Activated CD4-positive, alpha-beta T cell treated with anti-CD3 and anti-CD28 coated beads for 24 hours (primary cell): ENCODE measurements at places on chromosomes 1 and 21.

GRCh38 chr1:150268340-150268704 is 494 bp downstream of the APH1A start:
- DNase-seq: no peak

- peak; percentile 69 for DNase-seq
These were observed 2.8 kb downstream of the S100A6 start for GRCh38 chr1:153532769-153533599.

DNA sequence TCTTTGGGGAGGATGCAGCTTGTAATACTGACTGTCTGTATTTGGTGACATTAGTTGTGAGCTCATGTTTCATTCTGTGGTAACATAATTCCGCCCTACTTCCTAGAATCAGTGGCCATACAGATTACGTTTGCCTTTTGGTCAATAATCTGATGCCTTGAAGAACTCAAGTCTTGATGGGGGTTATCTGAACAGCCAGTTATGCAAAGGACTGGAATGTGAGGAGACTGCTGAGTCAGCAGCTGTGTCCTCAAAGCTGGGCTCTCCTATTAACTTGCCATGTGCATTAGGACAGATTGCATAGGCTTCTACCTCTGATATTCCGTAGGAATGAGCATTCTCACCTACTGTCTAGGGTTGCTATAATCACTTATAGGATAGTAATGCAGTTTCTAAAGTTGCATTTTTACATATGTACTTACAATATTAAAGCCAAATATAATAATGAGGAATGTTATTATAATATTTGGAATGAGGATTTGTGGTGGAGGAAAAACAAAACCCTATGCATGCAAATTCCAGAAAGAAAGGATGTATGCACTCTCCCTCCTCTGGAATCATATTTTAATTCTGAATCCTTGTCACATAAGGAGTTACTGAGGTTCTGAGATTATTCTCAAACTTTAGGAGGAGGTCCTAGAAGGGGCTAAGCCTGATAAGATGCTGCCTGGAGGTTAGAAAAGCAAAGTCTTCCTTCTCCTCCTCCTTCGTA is 116.0 kb downstream of the NOS1AP start:
- no peak for DNase-seq

DNA sequence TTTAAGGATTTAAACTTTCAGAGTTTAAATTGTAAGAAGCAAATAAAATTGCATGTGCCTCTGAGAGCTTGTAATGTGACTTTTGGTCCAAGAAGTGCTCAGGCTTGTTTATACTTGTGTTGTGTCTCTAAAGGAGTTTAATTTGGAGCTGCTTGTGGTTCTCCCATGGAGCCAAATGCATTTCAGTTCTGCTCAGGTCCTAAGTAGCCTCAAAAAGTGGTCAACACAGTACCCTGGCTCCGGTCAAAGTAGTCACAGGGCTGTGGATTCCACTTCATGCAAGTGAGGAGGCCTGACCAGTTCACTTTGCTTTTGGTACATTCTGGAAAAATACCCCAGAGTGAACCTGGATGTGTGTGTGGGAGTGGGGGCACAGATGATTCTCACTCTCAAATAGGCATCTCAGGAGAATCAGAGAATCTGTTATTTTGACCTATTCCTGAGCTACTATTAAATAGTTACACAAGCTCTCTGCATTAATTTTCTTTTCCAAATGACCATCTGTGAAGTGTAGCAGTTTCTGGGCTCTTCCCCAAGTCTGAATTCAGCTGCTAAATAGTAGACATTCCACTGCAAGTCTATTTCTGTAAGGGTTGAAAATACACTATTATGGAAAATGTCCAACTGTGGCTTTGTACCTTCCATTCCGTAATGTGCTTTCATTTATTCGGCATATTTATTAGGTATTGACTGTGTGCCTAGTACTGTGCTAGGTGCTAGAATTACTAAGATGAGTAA is 31.7 kb upstream of the AGO1 start:
- no peak for DNase-seq

DNA sequence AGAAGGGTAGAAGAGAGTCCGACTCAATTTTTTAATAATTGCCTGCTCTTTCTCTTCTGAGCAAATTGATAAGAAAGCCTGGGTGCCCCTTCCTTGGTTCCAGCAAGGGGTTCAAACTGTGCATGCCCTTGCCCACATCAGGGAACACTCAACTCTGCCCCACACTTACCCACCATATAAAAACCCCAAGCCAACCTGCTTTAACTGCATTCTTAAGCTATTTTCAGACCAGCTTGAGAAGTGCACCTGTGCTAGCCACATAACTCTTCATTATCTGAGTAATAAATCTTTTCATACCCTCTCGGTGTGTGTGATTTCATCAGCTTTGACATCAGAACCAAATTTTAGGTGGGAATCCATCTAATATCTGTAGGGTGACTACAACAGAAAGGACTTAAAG is 509.6 kb downstream of the MRPL39 start:
- DNase-seq: no peak

DNA sequence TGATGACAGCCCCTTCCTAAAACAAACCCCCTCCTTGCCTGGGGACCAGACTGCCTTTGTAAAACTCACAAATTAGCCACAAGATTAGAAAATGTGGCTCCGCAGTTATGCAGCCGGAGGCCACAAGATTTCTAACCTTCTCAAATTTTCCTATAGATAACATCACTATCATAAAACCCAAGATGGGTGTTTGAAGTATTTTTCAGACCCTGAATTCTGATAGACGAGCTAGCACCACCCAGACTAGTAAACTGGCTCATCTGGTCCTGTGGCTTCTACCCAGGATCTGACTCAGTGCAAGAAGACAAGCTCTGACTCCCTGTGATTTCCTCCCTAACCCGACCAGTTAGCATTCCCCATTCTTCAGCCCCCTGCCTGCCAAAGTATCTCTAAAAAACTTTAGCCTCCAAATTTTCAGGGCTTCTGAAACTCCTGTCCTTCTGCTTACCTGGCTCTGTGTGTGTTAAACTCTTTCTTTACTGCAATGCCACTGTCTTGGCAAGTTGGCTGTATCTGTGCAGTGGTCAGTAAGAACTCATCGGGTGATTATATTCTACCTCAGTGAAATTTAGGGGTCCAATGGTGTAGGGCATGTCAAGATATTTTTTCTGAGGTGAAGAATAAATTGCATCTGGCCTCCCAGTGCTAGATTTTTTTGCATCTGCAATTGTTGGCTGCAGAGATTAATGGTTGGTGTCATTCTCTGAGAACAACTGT is 102.1 kb downstream of the S1PR1 start:
- no peak for DNase-seq

DNA sequence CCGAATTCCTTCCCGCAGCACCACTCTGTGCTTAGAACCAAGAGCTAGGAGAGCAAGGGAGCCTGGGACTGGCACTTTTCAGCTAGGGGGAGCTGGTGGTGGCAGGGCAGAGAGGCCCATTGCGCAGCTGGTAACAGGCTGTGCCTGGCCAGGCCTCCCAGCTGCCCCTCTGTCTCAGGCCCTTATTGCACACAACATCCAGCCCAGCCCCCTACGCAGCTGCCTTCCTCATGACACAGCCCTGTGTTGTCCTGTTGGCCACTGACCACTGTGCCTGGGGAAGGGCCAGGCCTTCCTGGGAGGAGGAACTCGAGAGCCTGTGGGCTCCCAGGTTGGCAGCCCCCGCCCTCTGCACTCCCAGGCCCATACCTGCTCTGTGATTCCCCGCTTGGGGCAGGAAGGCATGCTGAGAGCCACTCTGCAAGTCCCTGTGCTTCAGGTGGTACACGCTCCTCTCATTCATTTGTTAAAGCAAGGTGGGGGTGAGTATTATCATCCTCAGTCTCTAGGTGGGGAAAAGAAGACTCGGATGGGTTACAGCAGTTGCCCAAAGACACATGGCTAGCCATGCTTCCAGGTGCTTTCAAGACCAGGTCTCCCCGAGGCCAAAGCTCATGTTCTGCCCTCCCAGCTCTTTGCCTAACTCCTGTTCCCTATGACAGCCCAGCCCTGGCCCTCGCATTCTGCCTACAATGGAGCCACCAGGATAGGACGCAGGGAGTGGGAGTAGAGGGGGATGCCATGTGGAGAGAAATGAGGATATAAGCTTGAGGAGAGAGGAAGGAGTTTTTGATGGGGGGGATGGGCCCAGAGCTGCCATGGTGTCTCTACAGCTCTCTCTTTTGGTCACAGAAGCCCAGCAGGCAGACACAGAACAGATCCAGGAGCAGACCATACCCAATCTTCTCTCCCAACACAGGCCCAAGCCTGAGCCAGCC is 81.8 kb downstream of the TMEM53 start:
- no peak for DNase-seq

DNA sequence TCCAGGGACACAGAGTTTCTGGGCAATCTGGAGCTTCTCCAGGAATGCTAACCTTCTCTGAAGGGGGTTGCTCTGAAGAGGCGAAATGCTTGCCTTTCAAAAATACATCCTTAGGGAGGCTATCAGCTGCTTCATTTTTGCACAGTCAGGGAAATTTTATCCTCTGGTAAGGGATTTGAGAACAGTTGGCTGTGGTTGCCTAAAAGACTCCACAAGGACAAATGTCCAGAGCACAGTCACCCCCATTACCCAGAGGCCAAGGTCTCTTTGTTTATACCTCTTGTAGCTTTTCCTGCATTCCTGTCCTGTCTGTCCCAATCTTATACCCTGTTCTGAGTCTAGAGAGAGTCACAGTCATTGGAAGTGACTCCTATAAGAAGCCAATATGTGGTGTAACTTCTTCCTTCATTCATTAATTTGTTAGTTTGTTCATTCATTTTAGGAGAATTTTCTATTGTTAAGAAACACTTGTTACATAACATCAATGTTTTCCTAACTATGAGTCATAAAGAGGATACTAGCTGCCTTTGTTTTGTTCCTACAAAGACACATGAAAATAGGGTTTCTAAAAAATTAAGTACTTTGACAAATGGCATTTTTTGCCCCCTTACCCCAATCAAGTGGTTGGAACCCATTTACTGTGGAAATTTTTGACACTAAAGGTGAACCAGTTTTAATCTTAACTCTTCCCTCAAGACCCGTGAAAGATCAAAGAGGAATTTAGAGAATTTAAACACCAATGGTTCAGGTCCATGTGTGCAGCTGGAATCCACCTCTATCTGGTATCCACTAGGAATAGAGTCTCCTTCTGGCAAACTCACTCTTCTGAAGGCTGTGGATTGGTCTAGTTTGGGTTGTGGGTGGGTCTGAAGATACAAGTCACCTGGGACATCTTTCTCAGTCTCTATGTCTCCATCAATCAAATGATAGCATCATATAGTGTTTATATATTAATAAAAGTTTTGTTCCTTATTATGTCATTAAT is 47.1 kb downstream of the GPR88 start:
- no peak for DNase-seq
